ENCODE measurements at places on chromosomes 1 and 21.

- no peak for DNase-seq
Observed at GRCh38 chr1:165851034-165851658, 23.7 kb downstream of the UCK2 start.

DNA sequence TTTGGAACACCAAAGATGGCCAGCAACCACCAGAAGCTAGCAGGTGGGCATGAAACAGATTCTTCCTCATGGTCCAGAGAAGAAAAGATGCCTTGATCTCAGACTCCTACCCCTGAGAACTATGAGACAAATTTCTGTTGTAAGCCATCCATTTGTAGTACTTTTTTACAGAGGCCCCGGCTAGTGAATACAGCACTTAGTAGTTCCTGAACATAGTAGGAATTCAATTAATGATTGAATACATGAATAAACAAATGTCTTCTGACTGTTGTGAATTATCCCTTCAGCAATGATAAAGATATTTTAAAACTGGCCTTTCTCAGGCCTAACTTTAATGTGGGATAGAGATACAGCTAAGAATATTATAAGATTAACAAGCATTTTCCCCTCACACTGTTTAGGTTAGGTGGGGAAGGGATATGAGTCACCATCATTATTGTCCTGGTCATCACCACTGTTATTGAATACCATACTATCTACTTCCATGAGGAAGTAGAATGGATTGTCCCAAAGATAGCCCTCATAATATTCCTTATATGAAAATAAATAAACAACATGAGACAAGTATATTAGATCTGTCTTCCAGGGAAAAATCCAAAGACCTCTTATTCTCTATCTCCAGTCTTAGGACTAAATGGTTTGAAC is 51.4 kb downstream of the ADCY10 start:
- DNase-seq, result no peak

- DNase-seq, result no peak
Observed at GRCh38 chr1:19859876-19860275, 22.3 kb upstream of the OTUD3 start.

GRCh38 chr1:8147956-8148355 is 121.8 kb upstream of the ERRFI1 start:
- no peak for DNase-seq

DNA sequence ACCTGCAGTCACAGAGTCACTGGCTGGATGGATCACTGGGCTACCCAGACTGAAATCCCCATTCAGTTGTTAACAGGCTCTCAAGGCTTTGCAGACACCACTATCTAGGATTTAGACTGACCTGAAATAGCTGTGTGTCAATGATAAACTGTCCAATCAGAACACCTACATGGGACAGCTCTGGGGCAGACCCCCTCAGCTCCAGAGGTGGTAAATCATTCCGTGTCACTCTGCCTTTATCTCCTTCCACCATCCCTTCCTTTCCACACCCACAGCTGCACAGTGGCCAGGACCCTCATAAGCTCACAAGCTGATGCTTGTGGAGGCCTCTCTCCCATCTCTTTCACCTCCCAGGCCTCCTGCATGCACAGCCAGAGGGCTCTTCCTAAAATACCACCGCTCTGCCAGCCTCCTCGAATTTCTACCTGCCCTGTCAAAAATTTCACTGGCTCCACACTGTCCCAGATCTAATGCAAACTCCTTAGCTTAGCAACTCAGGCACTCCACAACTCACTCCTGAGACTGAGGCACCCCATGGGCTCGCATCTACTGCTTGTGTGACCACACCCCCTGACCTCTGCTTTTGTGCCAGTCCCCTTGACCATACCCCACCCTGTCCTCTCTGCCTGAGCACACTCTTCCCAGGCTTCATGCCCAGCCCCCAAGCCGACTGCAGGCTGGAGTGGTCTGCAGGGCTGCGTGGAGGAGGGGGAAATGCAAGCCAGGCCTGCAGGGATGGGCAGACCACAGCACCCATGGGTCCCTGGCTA is 5.8 kb downstream of the CAPZB start:
- DNase-seq, result no peak

DNA sequence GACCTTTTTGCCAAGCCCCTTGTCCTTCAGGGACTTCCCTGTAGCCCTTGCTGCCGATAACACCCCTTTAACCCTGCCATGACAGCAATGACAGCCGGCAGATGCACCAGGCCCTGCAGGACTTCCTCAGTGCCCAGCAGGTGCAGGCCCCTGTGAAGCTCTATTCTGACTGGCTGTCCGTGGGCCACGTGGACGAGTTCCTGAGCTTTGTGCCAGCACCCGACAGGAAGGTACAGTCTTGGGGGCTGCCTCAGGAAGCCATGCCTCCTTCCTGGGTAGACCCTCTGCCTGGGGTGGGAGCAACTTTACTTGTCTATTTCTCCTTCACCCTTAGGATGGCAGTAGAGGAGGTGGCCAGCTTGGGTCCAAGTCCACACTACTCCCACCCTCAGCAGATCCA is 16.1 kb upstream of the PADI6 start:
- no peak for DNase-seq

DNA sequence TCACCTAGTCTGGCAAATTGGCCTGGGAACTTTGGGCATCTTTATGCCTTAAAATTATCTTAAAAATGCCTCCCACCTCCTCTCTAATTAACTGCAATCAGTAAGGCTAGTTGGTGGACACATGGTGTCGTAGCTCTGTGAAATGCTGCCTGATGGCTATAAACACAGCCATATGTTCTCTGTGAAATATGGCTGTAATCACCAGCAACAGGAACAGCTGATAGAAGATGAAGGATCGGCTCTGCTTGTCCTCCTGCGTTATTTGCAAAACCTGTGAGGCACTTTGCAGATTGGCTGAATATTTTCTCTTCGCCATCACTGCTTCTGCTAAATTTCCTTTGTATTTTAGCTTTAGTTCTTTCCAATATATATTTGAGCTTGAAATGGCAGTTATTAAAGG is 419.6 kb downstream of the RWDD3 start:
- no peak for DNase-seq

GRCh38 chr1:174969977-174970376 is 29.8 kb upstream of the CACYBP start:
- no peak for DNase-seq

DNA sequence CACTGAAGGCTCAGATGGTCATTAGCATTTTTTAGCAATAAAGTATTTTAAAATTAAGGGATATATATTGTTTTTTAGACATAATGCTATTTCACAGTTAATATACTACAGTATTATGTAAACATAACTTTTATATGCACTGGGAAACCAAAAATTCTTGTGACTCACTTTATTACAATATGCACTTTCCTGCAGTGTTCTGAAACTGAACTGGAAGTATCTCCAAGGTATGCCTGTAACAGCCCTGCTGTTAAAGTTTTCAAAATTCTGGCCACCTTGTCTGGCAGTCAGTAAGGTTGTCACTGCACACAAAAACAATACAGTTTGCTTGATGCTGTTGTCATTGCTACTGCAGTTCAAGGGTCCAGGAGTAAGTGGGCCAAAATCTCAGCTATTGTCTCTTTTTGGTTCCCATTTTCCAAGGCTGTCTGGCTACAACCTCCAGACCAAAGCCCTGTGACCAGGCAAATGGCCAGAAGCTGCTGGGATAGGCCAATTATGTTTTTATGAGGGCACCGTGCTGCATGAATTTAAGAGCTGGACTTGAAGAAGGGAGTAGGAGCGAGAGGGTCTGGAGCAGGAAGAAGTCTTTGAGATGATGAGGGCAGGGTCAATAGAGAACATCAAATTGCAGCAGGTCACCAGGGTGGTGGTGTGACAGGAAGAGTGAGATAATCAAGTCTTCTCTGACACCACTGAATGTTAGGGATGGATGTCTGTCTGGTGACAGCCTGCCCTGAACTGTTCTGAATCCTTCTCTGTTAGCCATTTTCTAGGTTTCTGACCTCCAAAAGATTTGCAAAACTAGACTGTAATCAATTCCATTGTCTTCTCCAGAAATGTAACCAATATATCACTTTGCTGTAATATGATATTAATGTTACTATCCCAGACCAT is 82.3 kb upstream of the CACHD1 start:
- DNase-seq, result no peak

DNA sequence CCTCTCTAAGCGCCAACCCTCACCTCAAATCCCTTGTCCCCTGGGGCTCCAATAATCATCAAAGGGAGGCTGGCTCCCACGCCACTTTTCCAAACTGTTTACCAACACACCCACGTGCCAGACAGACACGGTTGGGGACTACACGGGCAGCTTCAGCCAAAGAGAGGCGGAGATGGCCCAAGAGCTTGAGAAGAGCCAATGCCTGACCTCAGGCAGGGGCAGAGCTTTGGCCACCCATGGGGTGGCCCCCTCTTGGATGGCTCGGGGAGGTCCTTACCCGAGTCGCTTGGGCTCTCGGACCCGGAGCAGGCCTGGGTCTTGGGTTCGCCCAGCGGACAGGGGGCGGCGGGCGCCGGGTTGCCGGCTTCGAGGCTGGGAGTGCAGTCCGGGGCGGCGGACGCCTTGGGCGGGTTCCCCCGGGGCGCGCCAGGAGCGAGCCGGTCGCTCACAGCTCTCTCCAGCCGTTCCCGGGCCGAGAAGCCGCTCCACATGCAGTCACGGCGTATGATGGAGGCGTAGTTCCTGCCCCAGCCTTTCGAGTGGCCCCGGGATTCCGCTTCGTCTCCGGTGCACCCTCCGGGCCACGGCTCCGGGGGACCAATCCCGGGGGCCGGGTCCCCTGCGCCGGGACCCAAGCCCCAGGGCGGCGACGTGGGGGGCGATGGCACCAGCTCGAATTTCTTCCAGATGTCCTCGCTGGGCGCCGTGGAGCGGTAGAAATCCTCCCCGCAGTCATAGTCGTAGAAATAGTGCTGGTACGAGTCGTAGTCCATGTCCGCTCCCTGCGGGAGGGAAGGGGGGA is 854 bp downstream of the MYCL start:
- DNase-seq, result no peak

DNA sequence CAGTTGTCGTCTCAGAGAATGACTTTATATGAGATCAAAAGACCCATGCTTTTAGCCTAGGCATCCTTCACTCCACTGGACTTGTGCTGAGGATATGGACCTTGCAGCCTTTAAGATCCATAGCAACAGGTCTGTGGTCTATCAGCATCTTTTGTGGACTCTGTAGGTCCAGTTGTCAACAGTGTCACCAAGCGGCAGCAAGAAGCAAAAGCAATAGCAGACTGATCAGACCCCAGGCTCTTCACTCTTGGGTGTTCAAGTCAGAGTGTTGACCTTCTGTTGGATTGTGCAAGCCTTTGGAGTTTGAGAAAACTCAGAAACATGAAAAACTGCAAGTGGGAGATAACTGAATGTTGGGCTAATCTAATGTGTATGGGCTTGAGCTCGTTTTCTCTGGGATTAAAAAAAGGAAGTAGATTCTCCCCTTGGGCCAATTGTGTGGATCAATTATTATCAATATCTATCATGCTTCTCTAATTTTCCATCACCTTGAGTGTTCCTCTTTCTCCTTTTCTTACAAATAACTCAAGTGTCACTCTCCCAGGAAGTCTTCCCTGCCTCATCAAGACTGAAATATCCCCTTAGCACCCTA is 144.2 kb downstream of the LYPLAL1 start:
- DNase-seq, result no peak

DNA sequence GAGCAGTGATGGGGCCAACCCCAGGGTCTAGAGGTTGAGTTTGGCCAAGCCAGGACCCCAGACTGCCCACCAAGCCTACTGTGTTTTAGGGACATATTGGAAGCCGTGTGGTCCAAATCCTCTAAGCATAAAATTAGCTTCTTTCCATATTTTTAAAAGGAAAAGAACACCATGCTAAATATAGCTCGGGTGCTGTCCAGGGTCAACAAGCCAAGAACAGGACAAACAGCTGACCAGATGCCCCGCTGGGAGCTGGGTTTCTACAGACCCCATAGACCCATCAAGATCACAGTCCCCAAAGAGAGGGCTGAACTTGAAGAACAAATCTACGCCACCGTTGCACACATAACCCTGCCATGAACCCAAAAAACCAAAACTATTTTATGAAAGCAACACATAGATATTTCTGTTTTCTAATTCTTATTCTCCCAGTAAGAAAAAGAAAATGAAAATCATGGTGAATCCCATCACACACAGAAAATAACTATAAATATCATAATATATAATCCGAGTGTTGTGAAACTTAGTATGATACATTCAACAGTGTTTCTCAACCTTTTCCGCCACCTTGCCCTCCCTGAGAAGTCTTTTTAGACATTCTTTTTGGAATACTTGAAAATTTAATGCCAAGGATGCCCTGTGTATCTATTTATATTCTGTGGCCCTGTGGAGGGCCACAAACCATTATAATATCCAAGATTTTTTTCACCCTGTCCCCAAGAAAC is 36.2 kb upstream of the FHAD1 start:
- no peak for DNase-seq

DNA sequence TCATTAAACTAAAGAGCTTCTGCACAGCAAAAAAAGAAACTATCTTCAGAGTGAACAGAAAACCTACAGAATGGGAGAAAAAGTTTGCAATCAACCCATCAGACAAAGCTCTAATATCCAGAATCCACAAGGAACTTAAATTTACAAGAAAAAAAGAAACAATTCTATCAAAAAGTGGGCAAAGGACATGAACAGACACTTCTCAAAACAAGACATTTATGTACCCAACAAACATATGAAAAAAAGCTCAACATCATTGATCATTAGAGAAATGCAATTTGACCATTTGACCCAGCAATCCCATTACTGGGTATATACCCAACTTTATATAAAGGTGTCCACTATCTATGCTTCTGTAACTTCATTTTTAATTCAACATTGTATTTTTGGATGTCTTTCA is 31.1 kb upstream of the VN1R5 start:
- no peak for DNase-seq

DNA sequence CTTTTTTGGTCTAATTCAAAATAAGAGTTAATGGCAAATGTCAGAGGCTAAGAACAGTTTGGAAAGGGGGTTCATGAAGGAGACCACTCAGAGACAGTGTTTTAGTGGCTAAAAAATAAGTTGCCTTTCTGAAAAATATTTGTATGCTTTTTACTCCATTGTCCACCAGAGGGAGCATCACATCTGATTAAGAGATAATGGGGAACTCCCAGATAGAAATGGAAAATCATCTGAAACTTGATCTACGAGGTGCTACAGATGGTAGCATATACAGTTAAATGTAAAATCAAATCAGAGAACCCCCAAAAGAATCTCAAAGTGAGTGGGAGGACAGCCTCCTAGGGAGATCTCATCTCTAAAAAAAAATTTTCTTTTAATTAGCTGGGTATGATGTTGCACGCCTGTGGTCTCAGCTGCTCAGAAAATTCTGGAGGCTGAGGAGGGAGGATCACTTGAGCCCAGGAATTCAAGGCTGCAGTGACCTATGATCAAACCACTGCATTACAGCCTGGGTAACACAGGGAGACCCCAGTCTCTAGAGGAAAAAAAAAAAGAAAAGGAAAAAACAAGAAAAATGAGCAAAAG is 9.7 kb downstream of the SMYD3 start:
- DNase-seq, result no peak

DNA sequence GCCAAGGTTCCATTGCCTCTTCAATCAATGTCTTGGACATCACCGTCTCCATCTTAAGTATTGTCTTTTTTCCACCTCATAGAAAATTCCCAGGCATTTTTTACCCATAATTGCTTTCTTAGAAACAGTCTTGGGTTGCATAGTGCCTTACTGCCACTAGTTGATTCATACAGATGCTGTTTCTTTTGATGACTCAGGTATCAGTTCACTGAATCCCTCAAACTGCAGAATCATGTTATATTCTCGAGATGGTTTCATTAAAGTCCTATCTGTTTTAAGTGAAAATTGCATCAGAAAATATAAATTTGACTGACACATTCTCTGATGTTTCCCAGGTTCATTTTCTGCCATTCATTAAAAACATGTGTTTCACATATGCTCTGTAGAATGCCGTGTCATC is 1489.1 kb downstream of the BRINP3 start:
- DNase-seq, result no peak
